ENCODE measurements at places on chromosomes 6 and 20.

DNA sequence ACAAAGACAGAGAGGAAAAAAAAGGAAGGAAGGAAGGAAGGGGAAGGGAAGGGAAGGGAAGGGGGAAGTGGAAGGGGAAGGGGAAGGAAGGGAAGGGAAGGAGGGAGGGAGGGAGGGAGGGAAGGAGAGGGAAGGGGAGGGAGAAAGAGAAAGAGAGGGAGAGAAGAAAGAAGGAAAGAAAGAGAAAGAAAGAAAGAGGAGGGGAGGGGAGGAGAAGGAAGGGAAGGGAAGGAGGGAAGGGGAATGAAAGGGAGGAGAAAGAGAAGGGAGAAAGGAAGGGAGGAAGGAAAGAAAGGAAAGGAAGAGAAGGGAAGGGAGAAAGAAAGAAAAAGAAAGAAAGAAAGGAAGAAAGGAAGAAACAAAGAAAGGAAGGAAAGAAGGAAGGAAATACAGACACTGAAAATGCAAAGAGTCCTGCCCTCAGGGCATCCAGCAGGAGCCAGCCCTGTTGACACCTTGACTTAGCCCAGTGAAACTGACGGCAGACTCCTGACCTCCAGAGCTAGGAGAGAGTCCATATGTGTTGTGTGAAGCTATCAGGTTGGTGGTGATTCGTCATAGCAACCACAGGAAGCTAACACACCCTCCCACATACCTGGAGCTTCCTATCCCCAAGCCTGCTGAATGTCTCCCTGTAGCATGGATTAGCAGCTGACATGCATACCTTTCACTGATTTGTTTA, 58.7 kb upstream of the SULF2 start:
- DNase-seq, result no peak

DNA sequence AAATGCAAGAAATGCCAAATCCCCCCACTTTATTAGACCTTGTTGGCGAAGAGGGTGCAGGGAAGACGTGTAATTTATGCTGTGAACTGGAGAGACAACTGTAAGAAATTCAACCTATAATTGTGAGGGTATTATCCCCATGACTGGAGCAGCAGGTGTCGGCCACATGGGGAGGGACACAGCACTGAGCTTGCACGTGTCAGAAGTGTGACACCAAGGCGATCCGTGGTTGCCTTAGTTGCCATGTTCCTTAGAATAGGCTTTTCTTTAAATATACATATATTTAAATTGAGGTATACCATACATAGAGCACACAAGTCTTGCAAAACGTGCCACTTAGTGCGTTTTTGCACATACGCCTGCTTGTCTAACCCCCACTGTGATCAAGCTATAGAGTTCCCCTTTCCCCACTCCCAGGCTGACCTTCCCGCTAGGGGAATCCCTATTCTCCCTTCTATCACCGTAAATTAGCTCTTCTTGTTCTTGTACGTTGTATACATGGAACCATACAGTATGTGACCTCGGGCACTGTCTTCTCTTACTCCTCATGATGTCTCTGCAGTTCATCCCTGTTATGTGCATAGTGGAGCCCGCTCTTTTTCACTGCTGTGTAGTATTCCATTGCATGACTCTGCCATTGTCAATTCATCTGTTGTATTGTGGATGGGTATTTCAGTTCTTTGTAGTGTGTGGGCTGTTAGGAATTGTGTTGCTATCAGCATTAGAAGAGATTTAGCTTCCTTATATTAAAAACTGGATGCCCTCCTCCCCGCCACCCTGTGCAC, 81.6 kb upstream of the PMEPA1 start:
- no peak for DNase-seq

DNA sequence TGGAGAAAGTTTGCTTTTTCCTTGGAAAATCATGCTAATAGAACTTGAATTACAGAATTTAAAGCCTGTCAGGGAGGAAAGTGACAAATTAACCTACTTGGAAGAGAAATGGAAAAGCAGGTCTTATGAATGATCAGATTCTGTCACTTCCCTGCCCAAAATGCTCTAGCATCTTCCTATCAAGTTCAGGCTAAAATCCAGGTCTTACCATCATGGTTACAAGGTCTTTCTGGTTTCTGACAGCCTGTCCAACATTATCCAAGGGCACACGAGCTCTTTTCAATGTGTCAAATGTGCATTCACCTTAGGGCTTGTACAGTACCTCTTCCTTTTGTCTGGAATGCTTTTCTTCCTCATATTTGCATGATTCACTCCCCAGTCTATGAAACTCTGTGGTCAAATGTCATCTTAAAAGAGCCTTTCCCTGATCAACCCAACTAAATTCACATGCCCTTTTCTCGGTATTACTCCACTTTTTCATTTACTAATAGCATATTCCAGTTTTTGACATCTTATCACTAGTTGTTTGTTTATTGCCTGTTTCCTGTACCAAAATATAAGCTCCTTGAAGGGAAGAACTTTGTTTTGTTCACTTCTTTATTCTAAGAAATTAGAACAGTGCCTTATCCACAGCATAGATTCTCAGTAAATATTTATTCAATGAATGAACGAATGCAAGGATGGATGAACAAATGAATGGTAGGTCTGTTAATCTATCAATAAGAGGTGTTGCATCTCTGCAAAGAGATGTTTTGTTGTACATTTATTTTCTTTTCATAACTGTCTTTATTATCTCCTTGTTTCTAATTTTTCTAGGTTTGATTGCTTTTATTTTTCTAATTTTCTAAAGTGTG, 139.5 kb downstream of the BCAS1 start:
- DNase-seq, result no peak

DNA sequence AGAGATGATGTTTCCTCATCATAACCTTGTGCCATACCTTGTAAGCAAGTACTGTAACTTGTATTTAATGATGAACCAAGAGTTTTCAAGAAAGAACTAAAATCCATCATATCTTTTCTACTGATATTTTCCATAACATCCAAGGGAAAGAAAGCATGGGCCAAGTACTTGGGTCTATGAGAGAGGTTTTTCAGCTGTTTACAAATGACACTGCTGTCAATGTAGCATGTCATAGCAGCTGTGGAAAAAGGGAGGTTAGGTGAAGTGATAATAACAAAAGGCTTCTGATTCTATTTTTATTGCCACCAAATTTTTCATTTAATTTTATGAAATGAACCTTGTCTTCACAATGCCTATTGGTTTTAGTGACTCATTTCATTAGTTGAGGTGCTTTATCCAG, 482.3 kb downstream of the LMBRD1 start:
- DNase-seq, result no peak

DNA sequence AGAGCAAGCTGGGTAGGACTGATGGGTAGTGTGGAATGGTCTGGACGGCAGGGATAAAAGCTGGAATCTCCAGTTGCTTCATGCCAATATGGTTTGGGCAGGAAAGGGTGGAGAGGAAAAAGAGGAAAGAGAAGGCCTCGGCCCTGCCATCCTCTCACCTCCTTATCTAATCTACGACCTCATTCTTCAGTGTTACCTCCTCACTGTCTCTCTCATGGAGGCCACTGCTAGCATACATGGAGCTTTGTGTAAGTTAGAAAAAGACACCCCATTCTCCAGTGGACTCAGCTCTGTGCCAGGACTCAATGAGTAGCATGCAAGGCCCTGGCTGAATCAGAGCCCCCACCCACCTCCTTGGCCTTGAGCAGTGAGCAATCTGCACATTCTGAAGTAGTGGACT, 6.1 kb upstream of the ARID1B start:
- no peak for DNase-seq

DNA sequence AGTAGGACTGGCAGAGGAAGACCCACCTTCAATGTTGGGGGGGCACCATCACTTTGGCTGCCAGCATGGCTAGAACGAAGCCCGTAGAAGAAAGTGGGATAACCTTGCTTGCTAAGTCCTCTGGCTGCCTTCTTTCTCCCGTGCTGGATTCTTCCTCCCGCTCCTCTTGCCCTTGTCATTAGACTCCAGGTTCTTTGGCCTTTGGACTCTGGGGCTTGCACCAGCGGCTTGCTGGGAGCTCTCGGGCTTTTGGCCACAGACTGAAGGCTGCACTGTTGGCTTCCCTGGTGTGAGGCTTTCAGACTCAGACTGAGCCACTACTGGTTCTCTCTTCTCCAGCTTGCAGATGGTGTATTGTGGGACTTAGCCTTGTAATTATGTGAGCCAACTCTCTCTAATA, 28.2 kb downstream of the GSTA2 start:
- no peak for DNase-seq

DNA sequence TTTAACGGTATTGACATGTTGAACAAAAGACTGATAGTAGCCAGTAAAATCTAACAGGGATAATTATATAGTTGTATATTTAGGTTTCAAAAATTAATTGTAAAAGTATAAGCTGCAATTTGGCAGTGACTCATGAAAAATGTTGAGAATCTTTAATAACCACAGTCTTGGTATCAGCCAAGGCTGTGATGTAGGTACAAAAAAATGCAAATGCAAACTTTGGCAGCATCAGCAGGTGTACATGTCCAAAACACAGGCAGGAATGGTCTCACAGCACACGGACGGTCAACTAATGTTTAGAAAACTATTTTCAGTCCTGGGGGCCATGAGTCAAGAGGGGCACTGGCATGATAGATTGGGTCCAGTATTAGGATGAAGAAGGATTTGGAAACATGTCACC, 58.5 kb upstream of the BEND3 start:
- DNase-seq, result no peak

- DNase-seq, result peak; percentile 14
These were observed 1.0 kb downstream of the CLIC5 start for GRCh38 chr6:46014511-46015118.
